ENCODE measurements at places on chromosomes 16 and 17.

- DNase-seq, result no peak
Measured at GRCh38 chr17:1137465-1137894, 42.3 kb downstream of the ABR start.

GRCh38 chr17:18166894-18167293 lies 16.7 kb upstream of the ALKBH5 start:
- DNase-seq, result no peak

- no peak for DNase-seq
Measured at GRCh38 chr16:65908568-65908967, 457.9 kb upstream of the CDH5 start.

- no peak for DNase-seq
Measured at GRCh38 chr17:1506649-1507267, 9.7 kb downstream of the INPP5K start.

DNA sequence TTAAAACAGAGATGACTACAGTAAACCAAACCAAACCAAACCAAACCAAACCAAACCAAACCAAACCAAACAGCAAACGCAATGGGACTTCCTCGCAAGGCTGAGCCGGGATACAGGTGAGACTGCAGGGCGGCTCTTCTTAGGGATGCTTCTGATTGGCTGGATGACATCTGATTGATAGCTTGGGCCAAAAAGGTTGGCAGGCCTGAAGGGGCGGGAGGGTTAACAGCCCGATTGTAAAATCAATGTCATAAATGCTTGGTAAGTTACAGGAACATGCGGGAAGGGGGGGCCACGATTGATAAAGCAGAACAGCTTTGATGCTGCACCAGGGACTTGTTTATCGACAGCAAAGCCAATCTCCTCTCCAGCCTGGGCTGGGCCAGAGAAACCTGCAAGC lies 86.1 kb downstream of the ZFHX3 start:
- no peak for DNase-seq

All from kidney epithelial cell (primary cell).